Breast epithelium (tissue), 4 donors: ENCODE measurements at places on chromosomes 6 and 20.

DNA sequence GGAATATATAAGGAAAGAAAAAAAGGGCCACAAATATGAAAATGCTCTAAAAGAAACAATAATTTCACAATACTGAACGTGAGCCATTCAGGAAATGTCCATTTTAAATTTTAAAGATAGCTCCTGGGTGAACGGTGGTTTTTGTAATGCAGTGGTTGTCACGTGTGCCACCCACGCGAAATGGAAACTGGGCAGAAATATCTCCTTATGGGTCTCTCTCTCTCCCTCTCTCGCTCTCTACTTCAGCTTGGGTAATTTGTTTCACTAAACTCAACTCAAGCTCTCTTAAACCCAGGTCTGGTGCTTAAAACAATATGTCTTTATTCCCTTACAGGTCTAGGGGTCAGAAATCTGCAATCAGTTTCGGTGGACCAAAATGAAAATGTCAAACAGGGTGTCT is 150.8 kb downstream of the OR2B2 start:
- DNase-seq = no peak

- no peak for DNase-seq
Measured at GRCh38 chr6:8234321-8234720, 132.0 kb upstream of the EEF1E1 start.

DNA sequence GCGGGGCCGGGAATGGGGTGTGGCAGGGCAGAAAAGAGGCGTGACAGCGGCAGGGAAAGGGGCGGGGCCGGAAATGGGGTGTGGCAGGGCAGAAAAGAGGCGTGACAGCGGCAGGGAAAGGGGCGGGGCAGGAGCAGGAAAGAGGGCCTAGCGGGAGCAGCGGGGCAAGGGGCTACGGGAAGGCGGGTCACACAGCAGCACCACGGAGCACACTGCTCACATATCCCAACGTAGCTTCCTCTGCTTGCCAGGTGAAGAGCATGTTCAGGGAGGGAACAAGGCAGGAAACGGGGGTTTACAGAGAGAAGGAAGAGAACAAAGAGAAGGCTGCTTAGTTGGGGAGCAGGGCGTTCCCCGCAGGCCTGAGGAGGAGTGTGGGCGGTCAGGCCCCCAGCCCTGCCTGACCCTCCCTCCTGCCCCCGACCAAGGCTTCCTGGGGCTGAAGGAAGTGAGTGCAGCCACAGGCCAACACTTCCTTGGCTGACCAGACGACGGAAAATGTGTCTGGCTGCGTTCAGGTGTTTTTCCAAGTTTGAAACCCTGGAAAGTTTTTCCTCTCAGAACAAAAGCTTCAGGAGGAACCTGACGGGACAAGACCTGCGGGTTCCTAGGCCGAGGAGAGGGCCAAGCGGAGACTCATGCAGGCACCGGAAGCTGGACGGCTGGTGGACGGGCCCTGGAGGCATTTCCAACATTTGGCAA is 13.8 kb downstream of the UCKL1 start:
- DNase-seq = no peak

DNA sequence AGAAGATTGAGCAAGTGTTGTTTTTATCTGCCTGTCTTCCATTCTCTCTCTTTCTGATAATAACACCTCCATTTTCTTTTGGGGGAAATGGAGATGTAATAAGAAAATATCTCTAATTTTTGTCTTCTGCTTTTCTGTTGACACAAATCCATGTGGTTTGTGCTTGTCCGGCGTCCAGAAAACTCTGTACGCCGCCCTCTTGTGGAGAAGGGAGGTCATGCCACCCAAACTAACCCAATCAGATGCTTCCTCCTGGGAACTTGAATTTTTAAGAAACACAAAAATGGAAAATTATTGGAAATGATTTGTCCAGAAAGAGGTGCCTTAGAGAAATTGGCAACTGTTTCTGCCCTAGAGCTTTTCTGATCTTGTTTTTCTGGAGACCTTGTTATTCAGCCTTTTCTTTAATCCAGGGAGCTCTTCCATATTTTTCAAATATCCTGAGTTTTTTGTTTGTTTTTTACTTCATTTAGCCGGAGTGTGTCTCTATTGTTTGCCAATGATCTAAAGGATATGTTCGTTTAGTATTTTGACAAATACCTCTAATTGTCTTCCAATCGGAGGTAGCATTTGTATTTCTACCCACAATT is 17.8 kb upstream of the FNDC1 start:
- no peak for DNase-seq

GRCh38 chr20:6053776-6054688 is at the start of gene LRRN4:
TSS of gene LRRN4 (minus strand) at chr20:6054060. CDS start at chr20:6052799, 1,261 bp downstream.
- no peak for DNase-seq

DNA sequence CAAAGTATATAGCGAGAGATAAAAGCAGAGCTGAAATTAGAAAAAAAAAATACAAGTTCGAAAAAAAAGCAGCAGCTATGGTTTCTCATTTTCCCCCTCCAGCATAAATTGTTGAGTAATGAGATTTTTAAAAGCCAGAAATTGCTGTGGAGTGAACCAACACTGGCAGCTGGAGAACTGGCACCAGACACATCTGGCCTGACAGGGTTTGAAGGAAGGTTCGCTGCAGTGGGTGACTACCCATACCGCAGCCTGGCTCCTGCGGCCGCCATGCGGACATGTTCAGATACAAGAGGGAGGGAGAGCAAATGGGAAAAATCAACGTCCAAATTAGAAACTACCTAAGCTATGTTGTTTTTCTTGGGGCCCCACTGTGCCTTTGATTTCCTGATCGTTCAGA is 3.3 kb downstream of the APCDD1L start:
- DNase-seq = no peak

DNA sequence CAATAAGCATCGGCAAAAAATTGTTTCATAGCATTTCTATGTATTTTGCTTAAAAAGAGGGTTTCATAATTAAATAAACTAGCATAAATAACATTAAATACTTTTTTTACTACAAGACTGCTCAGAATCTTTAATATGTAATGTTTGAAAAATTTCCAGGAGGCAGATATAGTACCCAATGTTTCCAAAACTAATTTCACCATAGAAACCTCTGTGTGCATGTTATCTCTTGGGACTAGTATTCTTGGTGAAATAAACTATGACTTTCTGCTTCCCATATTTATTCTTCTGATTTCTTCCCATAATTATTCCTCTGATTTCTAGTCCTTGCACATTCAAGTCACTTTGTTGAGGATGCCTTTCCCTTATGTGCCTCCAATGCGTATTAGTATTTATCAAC is 94.5 kb downstream of the PTPRK start:
- DNase-seq = no peak

DNA sequence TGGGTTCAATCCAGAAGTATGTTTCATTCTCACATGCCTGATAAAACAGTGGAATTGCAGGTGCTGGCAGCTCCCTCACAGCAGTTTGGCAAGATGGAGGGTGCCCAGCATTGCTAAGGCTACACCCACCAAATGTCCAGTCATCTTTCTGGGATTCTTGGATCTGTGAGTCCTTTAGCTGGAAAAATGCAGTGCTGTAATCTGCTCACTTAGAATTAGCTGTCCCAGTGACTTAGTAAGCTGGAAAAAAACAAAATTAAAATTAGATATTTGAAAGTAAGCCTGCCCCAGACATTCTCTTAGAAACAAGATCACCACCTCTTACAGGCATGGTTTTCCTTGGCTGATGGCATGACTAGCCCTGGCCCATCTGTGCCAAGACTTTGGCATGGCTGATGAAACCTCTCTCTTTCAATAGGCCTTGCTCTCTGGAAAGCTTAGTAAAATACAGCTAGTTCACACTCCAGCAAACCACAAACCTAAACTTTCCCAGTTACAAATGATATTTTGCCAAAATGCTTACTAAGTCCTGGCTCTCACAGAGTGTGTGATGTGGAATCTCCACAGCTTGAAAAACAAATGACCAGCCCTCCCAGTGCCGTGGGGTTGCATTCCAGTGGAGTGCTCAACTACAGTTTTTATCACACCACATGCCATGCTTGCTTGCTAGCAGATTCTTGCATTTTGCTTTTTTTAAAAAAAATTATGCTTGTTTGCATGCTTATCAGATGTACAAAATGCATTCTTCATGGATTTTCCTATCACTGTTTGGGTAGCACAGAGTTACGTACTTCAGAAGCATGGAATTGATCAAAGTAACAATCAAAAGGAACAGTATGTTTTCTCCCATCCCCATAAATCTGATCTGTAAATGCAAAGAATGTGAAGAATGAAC is 261.5 kb downstream of the EYA4 start:
- no peak for DNase-seq

DNA sequence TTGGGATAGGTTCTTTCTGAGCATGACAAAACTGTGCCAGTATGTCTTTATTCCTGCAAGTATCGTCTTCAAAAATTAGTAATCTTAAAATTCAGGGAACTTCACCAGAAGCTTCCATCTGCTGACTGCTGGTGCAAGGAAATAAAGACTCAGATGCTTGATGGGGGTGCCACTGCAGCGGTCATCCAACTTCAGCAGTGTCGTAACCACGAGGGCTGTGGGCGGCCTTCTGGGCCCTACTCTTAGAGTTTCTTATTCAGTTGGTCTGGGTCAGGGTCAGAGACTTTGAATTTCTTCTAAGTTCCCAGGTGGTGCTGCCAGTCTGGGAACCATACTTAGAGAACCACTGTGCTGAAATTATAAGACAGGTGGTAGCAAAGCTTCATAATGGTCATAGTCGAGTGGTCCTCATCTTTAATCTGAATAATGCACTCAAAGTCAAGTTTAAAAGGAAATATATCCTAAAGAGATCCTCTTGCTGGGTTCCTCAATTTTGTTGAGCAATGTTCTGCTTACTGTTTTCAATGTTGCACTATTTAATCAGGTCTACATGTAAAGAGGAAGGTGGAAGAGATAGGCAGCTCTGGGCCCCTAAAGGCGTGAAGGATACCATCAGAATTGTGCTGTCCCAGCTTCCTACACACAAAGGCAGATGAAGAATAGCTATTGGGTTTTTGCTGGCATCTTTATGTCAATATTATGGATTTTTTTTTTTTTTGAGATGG is 165.4 kb upstream of the GMDS start:
- no peak for DNase-seq

- DNase-seq = no peak
Measured at GRCh38 chr20:9600562-9600961, 86.2 kb downstream of the LAMP5 start.

GRCh38 chr20:34022151-34022838 is 28.6 kb downstream of the RALY start:
- DNase-seq = no peak

GRCh38 chr6:112320561-112321318 is 26.4 kb upstream of the RFPL4B start:
- DNase-seq = no peak

DNA sequence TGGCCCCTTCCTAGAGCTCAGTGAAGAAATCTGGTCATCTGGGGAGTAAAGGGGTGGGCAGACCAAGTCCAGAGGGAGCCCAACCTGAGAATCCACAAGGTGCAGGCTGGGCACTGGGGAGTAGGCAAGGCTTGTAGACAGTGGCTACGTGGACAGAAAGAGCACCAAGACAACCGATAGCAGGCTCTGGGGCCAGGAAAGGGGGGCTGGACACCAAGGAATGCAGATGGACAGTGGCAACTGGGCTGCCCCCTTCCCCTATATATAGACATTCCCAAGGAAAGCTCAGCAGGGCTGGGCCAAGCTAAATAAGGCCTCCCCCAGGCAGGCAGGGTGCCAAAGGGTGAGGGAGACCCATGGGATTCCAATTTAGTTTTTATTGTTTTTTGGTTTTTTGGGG is 1.5 kb upstream of the TNNC2 start:
- DNase-seq = no peak

GRCh38 chr20:20491110-20491783 is 123.3 kb downstream of the INSM1 start:
- DNase-seq = no peak

- no peak for DNase-seq
Measured at GRCh38 chr20:25081730-25082497, at the start of gene VSX1. TSS of gene VSX1 (minus strand) at chr20:25082141. CDS start at chr20:25082096, 45 bp downstream.

- no peak for DNase-seq
Measured at GRCh38 chr6:6588064-6588923, at the start of gene LY86. TSS of gene LY86 (plus strand) at chr6:6588720. CDS start at chr6:6588735, 15 bp downstream.

DNA sequence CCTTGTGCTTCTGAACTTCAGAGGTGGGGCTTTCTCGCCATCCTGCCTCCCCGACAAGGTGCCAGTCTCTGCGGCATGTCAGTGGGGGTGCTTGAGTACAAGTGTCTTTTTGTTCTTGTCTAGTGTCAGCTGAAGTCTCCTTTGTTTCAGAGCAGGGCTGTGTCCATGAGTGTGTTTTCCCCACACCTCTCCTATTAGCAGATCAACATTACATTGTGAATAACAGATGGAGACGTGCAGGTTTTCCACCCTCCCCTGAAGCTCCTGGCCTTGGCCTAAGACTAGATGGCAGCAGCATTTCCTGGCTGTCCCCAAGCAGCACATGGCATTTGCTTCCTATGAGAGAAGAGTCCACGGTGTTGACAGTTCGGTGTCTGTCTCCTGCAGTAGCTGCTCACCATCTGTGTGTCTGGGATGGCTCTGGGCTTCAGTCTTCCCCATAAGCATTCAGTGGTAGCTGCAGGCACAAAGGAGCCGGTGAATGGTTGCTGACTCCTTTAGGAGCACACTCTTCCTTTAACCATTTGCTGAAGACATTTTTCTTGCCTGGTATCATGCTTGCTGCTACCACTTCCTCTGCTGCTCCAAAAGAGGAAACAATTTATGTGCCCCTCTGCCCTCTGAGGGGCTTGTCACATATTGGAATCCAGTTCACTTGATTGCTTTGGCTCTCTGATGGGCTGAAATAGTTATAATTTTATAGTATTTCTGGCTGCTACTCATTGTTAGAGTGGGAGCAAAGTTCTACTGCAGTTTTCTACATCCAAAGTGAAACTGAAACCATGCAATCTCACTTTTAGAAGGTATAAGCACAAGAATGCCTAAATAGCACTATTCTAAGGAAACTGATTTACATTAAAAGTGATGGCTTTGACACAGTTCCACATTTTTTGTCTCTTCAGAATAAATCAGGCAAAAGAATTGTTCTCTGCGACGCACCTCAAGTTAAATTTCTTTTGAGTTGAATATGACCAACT is 913.0 kb downstream of the C6orf118 start:
- no peak for DNase-seq

DNA sequence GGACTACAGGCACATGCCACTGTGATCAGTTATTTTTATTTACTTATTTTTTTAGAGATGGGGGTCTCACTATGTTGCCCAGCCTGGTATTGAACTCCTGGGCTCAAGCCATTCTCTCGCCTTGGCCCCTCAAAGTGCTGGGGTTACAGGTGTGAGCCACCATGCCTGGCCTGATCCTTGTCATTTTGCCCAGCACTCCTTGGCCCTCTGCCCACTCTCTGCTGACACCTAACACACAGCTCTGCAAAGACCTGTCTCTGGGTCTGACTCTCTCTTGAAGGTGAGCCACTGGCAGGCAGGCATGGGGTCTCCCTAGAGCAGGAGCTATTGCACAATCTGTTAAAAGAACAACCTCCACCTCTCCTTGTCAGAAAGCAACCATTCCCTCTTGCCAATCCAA is 155.6 kb downstream of the ZFP64 start:
- peak; percentile 71 for DNase-seq

GRCh38 chr6:74735304-74735703 is 470.5 kb downstream of the COL12A1 start:
- DNase-seq = no peak

- no peak for DNase-seq
Measured at GRCh38 chr6:135115834-135116233, 61.2 kb upstream of the HBS1L start.

- no peak for DNase-seq
Measured at GRCh38 chr20:22680031-22680740, 95.8 kb upstream of the FOXA2 start.
